ENCODE measurements at places on chromosomes 13 and 19. TPM values are rescaled to one million over a fixed set of nuclear protein-coding genes. Genes with fewer than 3 reads are reported as not detected.

The IGFLR1 gene
- 3.2 TPM for total RNA-seq

The EEF1AKMT1 gene
- 9.1 TPM for total RNA-seq

The LILRB1 gene
- 2.2 TPM for total RNA-seq

- DNase-seq = no peak
Measured at GRCh38 chr13:72198042-72198441, 331.0 kb upstream of the DACH1 start.

DNA sequence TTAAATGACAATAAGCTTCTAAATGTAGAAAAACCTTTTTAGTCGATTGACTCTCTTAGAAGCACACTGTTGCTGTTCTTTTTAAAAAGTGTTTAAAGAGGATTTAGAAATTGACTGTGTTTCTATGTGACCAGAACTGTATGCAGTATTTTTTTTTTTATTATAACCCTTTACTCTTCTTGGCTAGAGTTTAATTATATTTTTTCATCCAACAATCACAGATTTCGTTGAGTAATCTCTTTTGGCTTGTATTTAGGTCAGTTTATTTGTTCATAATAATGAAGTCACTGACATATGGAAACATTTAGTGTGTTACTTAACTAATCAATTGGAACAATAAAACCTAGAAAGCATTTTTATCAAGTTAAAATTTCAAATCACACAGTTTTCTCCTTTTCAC lies 19.9 kb downstream of the CSNK1A1L start:
- DNase-seq = no peak

DNA sequence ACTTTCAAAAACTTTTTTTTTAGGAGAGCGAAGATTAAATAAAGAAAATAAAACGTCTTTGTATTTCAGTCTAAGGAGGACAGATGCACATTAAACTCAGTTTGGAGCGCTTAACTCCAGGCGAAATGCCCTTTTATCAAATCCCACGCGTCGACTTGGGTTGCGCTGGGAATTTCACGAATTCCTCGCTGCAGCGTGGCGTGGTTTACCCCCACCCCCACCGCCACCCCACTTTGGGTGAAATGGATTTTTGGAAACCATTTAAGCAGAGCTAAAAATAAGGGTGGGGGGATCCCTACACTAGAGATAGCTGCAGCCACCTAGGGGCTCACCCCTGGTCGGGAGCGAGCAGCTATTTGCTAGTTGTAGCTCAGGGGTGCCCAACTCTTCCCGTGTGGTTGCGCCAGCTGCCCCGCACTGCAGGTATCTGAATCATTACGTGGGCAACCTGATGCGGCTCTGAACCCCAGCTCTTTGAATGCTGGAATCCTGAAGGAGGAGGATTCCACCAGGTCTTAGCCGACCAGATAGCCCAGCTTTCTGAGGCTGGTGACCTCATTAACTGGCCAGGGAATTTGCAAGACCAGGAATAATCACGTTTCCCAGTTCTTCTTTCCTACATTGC lies 6.5 kb upstream of the TSHZ3 start:
- DNase-seq = no peak

DNA sequence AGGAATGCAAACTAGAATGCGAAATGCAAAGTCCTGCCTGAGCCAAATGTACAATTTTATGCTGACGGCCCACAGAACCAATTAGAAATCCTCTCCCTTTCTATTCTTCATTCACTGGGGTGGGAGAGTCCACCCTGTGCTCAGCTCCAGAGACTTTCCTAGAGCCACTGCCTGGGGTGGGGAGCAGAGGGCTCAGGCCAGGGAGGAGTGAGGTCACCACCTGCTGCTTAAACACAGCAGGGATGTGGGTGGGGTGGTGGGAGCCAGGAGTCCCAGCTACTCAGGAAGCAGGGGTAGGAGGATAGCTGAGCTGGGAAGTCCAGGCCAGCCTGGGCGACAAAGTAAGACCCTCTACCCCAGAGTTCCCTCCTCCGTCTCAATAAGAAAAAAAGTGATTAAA lies 26.9 kb upstream of the ZNF83 start:
- no peak for DNase-seq

DNA sequence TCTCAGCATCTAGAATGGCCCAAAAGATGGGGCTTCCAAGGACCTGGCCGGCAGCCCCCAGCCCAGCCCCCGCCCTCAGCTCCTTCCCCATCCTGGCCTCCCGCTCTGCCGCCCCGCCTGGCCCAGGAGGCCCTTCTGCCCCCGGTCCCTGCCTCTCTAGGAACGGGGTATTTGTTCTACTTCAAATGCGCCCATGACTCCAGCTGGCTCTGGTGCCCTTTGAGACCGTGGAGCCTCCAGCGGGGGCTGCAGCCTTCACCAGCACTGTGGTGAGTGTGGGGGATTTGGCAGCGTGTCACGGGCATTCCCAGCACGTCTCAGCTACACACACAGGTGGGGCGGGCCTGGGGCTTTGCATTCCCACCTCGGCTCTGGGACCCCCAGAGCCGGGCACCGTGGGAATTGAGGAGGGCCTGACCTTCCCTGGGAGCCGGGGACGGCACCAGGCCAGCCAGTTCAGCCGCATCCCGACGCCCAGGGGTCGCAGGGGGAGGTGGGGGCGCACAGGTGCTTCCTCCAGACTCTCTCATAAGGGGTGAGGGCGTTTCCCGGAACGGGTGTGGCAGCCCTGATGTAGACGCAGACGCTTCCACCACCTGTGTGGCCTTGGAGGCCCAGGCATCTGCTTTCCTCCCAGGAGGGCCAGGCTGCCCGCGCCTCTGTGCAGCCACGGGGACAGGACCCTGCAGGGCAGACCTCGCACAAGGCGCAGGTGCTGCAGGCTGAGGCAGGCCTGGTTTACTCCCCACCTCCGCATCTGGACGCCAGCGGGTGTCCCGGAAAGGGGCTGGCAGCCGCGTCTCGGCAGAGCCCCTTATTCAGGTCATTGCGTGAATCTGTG lies 947 bp downstream of the ATP4B start:
- no peak for DNase-seq

The ZNF610 gene
- total RNA-seq = 3.3 TPM

DNA sequence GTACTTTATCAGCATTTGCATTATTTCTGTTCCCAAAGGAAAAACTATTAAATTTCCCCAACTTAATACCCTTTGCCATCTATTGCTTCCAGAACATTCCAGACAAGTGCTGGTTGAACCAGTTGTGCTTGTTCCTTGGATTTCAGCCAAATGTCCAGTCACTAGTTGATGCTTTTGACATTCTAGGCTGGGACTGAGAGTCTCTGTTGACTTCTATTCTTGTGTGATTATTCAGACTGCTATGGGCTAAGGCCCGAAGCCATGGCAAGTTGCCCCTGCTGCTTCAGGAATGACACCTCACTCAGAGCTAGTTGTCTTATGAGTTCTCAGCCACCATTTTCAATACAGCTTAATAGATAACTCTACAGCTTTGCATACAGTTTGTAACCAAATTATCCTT lies 458.1 kb upstream of the ARGLU1 start:
- DNase-seq = peak; percentile 60

GRCh38 chr19:56689198-56689597 lies 17.6 kb upstream of the ZNF835 start:
- DNase-seq = no peak

GRCh38 chr13:88704600-88705275 lies 1033.6 kb downstream of the SLITRK5 start:
- no peak for DNase-seq

DNA sequence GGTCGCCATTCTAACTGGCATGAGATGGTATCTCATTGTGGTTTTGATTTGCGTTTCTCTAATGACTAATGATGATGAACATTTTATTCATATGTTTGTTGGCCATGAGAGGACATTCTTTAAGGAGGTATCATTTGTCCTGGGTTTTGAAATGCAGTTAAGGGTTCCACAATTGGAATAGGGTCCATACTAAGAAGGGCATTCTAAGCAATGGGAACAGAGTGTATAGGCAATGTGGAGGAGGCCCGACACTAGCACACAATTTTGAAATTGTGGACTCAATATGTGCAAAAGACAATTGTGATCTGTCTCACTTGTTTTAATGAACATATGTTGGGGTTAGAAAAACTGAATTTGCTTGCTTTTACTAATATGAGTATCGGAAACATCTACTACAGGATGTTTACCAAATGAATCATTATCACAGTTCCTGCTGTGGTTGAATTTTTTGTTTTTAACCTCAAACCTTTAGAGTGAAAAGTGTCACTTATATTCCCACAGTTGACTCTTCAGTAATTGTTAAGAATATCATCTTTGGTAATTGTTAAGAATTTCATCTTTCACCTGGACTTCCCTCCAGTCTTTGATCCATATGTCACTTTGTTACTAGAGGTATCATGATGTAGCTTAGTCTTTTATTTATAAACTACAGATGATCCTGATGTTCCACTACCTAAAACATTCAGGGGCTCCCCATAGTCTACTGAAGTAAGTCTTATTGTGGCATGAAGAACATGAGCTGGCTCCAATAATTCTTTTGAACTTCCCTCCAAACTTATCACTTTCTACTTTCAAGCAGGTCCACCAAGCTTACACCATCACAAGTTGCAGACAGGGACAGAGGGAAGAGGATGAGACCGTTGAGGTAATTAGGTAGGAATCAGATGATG lies 109.7 kb upstream of the KLF12 start:
- no peak for DNase-seq

GRCh38 chr19:54465426-54466109 lies 2.0 kb upstream of the LENG9 start:
- DNase-seq = peak; percentile 47

DNA sequence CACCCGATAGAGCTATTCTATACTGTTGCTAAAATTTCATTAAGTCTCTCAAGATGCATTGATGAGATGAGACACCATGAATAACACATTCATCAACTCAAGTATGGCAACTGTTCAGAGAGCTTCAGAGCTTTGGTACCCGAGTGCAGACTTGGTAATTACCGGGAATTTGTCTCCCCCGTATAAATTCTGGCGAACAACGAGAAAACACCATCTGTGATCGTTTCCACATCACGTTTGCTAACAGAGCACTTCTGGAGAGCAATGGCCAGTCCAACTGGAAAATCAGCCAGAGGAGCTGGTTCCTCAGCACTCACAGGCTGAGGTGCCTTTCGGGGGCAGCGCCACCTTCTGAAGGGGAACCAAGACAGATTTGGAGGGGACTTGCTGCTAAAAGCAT lies 40.2 kb downstream of the SUGP2 start:
- no peak for DNase-seq

The IGFL3 gene
- not detected for total RNA-seq

The ETHE1 gene
- total RNA-seq = 16.2 TPM
